ENCODE measurements at places on chromosomes 7 and 10.

DNA sequence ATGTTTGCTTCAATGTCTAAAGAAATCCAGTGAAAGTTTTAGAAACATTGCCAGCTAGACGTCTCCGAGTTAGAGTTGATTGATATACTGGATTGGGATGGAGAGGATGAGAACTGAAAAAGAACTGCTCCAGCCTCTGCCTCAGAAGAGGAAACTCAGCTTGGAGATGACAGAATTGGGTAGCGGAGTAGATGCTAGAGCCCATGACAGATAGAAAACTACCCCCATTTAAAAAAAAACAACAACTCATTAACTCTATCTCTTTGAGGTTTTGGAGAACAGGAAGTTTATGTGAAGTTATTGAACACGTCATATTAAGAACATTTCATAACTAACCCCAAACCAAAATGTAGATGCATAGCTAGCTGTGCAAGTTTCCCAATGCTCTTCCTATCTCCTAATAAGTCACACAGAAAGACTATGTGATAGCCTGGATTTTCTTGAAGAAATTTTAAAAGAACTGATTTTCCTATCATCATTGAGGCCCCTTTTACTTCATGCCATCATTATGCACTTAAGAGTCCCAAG, 28.3 kb upstream of the AFAP1L2 start:
- DNase-seq, result no peak

GRCh38 chr7:30223896-30224295, 60.5 kb upstream of the ZNRF2 start:
- DNase-seq, result no peak

DNA sequence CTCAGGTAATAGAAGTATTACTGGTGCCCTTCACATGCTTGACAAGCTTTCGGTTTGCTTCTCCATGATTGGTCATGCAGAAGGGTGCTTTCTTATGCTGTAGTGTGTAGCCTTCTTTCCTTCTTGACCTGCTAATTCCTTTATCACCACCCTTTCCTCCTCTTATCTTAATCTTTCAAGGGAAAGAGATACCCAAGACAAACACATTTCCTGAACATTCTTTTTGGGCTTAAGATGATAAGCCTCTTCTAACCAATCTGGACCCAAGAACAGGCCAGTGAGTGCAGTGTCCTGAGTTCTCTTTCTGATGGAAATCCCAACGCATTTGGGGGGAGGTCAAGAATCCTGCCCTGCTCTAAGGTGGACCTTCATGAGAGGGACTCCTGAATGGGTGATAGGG, 33.8 kb downstream of the BMPER start:
- DNase-seq, result no peak

- peak; percentile 7 for DNase-seq
Observed at GRCh38 chr7:98165827-98166667, 45.2 kb upstream of the BHLHA15 start.

GRCh38 chr7:70668606-70669358, 463.2 kb upstream of the GALNT17 start:
- no peak for DNase-seq

DNA sequence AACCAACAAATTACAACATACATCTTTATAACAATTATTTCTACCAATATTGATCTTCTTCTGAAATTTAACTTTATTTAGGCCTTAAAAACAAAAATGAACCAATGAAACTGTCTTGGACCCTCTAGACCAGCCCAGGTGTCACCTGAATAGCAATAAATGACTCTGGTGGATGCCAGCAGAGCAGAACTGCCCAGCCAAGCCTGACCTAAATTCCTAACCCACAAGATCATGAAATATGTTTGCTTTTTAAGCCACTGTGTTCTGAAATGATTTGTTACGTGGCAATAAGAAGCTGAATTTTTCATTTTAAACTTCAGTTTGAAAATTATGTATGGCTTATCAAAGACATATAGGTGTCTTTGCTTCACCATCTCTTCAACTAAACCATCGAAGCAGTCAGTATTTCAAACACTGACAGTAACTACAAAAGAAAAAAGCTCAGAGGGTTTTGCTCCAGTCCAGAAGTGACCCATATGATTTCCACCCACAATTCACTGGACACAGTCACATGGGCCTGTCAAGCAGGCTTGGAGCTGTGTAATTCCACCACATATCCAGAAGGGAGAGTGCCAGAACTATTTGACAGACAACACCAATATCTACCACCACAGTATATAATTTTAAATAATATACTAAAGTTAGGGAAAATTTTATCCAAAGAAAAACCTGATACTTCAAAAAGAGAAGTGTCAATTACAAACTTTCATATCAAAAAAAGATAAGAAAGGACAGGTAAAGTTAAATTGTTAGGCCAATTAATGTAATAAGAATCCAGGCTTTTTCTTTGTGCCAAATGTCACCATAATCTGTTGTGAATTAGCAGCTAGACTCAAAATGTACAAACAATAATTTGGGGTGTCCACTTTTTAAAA, 94.5 kb downstream of the KMT2C start:
- DNase-seq, result no peak

- no peak for DNase-seq
Observed at GRCh38 chr10:132941640-132942051, 724 bp downstream of the CFAP46 start.

DNA sequence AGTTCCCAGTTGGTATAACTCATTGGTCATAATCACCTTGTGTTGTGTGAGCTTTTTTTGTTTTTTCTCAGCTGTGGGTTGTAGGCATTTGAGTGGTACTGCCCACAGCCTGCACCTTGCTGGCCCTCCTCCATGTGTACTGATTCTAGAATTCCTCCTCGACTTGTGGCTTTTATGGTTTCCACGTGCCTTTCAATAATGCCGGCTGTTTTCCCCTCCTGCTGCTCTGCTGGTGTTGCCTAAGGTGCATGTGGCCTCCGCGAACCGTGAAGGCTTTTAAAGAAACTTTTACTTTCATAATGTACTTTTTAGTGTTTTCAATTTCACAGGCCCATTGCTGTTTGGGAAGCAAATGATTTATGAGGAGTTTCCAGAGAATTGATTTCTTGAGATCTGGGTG, 518.0 kb downstream of the REEP3 start:
- DNase-seq, result no peak

GRCh38 chr10:110137142-110137545, 70.3 kb upstream of the MXI1 start:
- no peak for DNase-seq

GRCh38 chr7:80815733-80816132, 103.1 kb downstream of the SEMA3C start:
- no peak for DNase-seq

GRCh38 chr10:70578371-70578947, 24.1 kb downstream of the PRF1 start:
- DNase-seq, result peak; percentile 51

DNA sequence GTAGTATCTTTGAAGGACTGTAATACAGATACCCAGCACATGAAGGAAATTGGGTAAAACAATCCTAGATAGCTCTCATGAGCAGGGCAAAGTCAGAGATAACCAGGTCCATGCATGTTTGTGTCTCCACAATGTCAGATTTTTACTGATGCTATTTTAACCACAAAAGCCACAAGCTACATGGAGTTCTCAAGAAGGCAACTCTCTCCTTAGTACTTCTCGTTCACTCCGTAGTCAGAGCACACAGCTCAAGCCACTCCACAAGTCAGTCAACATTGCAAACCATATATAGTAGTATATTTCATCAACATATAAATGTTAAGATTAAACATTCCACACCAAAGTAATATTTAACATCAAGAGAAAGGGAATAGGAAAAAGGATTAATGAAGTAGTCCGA, 98.0 kb upstream of the PIK3CG start:
- no peak for DNase-seq

DNA sequence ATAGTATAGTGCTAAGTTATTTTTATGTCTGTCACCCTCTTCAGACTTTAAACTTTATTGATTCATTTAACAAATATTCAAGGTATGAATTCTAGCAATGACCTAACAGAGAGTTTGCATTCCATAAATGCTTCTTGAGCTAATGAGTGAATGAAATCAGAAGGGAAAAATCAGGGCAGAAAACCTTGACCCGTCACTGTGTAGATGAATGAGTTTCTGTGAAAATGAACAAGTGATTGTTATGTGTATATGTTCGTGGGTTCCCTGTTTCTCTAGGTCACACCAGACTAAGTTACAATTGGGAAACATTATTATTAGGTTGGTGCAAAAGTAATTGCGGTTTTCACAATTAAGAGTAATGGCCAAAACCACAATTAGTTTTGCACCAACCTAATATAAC, 30.1 kb downstream of the APBB1IP start:
- no peak for DNase-seq

Data from activated CD8-positive, alpha-beta memory T cell treated with anti-CD3 and anti-CD28 coated beads for 1 hour (primary cell).